Right renal cortex interstitium (tissue), 3 donors: ENCODE measurements at places on chromosomes 16 and 17.

DNA sequence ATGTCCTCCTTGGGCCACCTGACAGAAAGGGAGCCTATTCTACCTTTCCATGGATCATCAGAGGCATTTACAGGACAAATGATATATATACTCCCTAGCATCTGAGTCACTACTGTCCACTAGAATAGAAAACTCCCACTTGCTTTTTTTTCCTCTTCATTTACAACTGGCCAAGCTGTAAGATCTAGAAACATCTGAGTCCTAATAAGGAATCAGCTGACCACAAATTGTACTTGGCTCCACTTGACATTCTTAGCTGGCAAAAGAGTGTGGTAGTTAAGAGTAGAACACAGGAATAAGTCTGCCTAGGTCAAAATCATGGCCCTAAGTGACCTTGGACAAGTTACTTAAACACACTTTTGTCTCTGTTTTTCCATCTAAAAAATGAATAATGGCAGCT, 5.2 kb downstream of the RUSF1 start:
- DNase-seq: no peak

GRCh38 chr17:43831633-43832032, 1.3 kb downstream of the MPP3 start:
- DNase-seq: no peak

DNA sequence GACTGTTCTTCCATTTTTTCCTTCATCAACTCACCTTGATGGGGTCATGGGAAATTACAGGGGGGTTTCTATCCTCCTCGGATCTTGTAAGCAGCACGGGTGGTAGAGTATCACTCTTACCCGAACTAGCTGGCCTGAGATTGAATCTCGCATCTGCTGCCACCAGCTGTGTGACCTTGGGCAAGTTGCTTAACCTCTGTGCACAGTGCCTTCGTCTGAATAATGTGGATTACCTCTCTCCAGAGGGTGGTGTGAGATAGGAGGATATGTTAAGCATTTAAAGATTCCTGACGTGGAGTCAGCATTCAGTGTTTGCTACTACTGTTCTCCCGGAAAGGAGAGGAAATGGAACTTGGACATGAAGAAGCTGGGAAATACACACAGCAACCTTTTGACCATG, 24.4 kb downstream of the LASP1 start:
- no peak for DNase-seq

DNA sequence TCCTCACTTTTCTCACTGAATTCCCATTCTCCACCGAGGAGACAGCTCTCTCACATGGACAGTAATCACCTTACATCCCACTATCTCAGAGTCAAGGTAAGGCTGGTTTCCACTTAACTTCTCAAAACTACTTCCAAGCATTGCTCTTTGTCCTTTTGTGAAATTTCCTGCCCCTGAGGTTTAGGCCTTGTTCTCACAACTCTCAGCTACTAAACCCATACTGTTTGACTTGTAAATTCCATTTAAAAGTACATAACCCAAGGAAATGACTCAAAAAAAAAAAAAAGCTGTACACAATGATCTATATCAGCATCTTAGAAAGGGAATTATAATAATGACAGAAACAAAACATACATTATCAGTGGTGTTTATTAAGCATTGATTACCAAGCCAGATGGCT, 8.8 kb downstream of the CDC27 start:
- DNase-seq: no peak

GRCh38 chr17:65062171-65062915, 5.8 kb upstream of the GNA13 start:
- DNase-seq: no peak

DNA sequence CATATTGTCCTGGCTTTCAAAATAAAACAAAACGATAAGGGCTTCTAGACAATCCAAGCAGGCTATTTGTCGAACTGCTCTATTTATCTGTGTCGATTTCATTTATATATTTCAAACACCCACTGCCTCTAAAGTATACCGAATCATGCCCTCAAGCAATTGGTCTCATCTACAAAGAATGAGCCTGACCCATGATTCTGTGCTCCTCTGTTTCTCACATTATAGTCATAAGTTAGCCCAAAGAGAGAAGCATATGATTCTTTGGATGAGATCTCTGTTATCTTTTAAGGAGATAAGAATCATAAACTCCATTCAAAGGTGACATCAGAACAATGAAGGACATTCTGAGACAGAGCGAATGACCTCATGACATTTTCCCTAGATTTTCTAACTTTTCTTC, 191.1 kb downstream of the MAP2K6 start:
- DNase-seq: no peak

DNA sequence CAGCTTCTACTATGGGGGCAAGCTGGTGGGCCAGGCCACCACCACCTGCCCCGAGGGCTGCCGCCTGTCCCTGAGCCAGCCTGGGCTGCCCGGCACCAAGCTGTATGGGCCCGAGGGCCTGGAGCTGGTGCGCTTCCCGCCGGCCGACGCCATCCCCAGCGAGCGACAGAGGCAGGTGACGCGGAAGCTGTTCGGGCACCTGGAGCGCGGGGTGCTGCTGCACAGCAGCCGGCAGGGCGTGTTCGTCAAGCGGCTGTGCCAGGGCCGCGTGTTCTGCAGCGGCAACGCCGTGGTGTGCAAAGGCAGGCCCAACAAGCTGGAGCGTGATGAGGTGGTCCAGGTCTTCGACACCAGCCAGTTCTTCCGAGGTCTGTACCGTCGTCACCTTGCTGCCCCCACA, 19.5 kb downstream of the IRF8 start:
- no peak for DNase-seq

DNA sequence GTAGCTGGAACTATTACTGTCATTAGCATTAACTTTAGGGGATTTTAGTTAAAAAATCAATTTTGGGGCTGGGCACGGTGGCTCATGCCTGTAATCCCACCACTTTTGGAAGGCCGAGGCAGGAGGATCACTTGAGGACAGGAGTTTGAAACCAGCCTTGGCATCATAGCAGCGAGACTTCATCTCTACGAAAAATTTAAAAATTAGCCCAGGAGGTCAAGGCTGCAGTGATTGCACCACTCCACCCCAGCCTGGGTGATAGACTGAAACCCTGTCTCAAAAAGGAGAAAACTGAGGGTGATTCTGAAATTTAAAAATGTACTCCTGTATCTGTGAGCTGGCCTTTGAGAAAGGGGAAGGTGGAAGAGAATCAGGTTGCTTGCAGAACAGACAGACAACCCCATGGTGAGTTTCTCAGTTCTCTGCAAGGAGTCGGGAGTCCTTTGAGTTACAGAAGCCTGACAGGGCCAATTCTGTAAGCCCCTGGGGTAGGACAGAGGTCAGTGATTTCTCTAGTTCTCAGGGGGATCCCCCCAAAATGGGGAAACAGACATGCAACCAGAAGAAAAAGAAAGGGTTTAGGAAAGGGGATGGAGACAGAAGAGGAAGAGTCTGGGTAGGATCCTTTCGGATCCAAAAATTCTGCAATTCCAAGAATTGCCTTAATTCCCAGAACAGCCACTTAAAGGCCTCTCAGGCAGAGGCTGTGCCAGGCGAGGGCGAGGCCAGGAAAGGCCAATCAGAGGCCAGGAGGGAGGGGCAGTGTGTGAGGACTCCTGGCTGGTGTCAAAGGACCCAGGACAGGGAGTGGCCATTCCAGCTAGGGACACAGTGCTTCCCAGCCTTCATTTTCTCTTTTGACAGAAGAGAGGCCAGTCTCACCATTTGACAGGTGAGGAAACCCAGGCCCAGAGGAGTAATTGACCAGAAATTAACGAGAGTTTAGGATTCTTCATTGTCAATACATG, 6.7 kb downstream of the NUPR1 start:
- DNase-seq: no peak

GRCh38 chr17:7317161-7317803, 2.1 kb upstream of the GPS2 start:
- DNase-seq: no peak

GRCh38 chr16:919658-920050, 51.1 kb downstream of the LMF1 start:
- no peak for DNase-seq

GRCh38 chr17:21127509-21128077, 829 bp downstream of the DHRS7B start:
- no peak for DNase-seq

DNA sequence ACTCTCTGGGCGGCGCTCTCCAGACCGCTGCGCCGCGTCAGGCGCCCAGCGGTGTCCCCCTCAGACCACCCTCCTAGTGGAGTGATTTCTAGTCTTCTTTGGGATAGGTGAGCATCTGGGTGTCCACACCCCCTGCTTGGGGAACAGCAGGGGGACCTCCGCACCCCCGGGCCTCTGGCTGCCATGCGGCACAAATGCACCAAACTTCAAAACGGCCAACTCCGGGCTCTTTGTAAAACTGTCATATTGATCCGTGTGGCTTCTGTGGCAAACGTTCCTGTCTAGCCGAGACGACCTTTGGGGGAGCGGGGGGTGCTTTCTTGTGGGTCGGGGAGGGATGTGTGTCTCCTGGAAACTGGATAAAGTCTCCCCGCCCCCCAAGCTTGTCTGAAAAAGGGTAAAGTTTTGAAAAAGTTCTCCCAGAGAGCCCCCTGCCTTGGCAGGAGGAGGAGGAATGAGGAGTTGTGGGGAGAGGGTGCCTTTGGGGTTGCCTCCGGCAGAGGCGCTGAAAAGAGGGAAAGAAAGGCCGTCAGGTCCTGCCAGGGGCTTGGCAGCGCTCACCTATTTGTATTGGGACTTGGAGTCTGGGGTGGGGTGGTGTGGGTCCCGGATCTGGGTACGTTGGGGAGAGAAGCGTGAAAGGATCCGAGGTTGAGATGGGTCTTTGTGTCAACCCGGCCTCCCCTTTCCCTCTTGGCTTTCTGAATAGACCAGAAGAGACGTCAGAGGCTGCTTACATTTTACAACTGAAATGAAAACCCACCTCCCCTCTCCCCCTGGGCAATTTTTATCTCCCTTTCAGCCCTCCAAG, 2.2 kb upstream of the CHD3 start:
- peak; percentile 19 for DNase-seq

- no peak for DNase-seq
Measured at GRCh38 chr17:81683208-81683583, 401 bp downstream of the ARL16 start.

GRCh38 chr17:29069526-29070041, 26.6 kb downstream of the PIPOX start:
- DNase-seq: no peak

- DNase-seq: no peak
Measured at GRCh38 chr17:70137451-70138230, 31.7 kb upstream of the KCNJ2 start.

DNA sequence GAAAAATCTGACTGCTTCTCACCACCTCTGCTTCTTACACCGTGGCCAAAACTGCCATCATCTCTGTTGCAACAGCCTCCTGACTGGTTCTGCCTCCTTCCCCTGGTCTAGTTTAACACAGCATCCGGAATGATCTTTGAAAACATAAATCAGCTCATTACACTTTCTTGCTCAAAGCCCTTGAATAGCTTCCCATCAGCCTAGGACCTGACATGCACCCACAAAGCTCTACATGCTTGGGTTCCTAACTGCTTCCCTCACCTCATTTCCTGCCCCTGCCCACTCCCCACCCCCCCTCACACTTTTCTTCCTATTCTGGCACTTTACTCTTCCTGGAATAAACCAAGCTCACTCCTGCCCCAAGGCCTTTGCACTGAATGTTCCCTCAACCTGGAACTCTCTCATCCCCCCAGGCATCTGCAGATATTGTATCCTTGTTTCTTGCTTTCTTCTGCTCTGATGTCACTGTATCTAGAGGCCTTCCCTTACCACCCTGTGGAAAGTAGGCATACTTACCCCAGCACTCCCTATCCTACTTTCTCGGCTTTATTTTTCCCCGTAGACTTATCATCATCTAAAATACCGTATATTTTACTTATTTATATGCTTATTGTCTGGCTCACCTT, 112.4 kb downstream of the FTO start:
- DNase-seq: no peak

GRCh38 chr17:66717641-66718058, 117.3 kb upstream of the CACNG5 start:
- no peak for DNase-seq

GRCh38 chr16:84312783-84313382, 18.2 kb downstream of the WFDC1 start:
- no peak for DNase-seq

GRCh38 chr16:47711809-47712208, 250.7 kb downstream of the PHKB start:
- DNase-seq: no peak

DNA sequence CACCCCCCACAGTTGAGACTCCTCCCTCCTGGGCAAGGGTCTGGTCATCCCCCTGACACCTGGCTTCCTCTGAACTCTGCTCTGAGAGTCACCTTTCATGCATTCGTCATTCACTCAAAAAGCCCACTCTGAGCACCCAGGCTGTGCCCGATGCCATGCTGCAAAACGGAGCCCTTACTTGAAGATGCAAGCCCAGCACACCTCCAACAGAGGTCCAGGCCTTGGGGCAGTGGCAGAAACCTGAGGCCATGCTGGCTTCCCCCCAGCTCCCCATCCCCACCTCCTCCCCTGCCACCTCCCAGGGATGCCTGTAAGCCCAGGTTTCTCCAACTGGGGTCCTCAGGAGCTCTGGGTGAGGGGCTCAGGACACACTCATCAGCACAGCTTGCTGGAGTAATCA, 67.7 kb upstream of the TNRC6C start:
- DNase-seq: no peak

DNA sequence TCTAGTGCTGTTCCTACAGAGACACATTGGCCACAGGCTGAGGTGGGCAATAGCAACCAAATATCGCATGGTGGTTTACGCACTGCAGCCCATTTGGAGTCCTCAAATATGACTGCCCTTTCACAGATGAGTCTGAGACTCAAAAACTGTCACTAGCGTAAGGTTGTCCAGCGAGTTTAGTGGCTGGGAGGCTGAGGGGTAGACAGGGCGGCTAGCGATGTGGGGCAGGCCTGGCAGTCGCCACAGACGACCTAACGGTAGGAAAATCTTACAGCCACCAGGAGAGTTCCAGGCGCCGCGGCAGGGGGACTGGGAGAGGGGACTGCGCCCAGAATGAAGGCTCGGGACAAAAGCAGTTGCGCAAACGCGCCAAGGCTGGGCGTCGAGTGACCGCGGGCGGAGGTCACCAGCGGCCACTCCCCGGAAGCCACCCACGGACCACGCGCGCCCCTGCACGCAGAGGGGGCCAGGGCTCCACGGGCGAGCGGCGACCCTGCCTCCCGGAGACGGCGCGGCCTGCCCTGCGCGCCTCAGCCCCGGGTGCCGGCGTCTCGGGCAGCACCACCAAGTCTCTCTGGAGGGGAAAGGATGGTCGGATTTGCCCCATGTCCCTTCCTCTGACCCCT, 699 bp upstream of the MAP1LC3B start:
- no peak for DNase-seq

DNA sequence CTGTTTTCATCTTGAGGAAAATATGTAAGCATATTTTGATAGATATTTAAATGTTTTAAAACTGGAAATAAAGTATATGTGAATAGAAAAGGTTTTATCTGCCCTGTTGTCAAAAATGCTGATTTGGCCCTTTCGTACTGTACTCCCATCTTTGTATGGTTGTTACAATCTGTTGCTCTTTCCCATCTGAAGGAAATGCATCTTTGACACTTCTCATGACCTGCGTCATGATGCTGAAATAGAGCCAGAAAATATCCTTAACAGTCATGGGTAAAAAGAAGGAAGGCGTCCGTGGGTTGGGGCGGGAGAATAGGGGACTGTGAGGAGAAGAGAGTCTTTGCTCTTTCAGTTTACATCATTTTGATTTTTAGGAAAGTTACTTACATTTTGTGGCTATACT, 327.7 kb downstream of the BCAS3 start:
- no peak for DNase-seq

- no peak for DNase-seq
Measured at GRCh38 chr17:33242375-33243124, 50.5 kb downstream of the ASIC2 start.
